ENCODE measurements at places on chromosomes 1 and 21. TPM values are rescaled to one million over a fixed set of nuclear protein-coding genes. Genes with fewer than 3 reads are reported as not detected.

The GJA8 gene
- total RNA-seq, result not detected

The TPTE gene
- total RNA-seq, result not detected

The OR2W3 gene
- not detected for total RNA-seq

- DNase-seq, result peak; percentile 32
Measured at GRCh38 chr1:111241797-111242196, 14.3 kb downstream of the CHI3L2 start.

The FMO2 gene
- total RNA-seq, result not detected

GRCh38 chr1:1826356-1827088 lies 48.3 kb upstream of the NADK start:
- DNase-seq, result no peak

GRCh38 chr1:160261556-160261892 lies 825 bp downstream of the DCAF8 start:
- peak; percentile 93 for DNase-seq

DNA sequence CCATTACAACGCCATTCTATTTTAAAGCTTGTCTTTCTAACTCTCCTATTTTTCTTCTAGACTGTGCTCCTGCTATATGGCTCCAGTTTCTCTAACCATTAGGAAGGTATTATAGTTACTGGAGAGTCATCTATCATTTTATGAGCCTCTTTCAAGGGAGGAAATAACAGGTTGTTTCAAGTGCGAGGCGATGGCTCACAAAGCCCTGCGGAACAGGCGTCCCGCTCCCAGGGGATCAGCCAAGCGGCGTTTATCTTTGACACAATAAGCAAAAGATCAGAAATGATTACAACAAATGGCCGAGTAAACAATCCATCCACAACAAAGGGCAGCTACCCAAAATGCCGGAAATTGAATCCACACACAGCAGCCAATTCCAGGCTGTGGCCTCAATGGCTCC lies 249.5 kb upstream of the POU3F1 start:
- DNase-seq, result no peak

DNA sequence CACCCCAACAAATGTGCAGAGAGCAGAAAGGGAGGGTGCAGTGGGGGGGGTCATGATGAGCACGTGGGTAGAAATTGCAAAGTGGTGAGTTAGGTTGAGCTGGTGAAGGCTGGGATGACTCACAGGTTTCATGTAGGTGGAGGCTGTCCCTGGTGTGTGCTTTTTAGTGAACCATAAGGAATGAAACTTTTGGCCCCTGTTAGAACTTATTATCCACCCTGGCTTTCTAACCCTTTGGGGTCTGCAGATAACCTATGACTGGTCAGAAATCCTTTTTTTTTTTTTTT lies 46.9 kb downstream of the DOP1B start:
- peak; percentile 95 for DNase-seq

The MFN2 gene
- total RNA-seq, result 47.1 TPM

The KLF17 gene
- total RNA-seq, result 0.37 TPM

The PLA2G4A gene
- 10.2 TPM for total RNA-seq

DNA sequence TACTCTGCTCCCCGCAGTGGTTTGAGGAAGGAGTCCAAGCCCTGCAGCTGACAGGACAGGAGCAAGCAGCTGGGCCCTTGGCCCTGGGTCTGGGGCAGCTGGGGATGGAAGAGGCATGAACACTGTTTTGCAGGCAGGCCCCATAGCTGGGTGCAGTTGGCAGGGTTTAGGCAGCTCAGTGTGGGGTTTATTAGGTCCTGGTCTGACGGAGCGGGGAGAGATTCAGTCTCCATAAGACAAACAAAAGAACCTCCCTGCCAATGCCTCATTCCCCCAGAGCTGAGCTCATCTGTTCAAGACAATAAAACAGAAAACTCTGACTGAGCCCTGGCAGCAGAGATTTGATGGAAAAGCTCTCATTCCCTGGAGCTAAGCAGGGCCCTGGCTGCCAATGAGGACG lies 37.3 kb downstream of the OLFML2B start:
- DNase-seq, result no peak

- no peak for DNase-seq
Measured at GRCh38 chr1:93663208-93663614, 18.4 kb downstream of the BCAR3 start.

The FNDC10 gene
- 1.1 TPM for total RNA-seq

- peak; percentile 96 for DNase-seq
Measured at GRCh38 chr1:41152622-41153044, 89.5 kb downstream of the SCMH1 start.

The TRIM67 gene
- 0.20 TPM for total RNA-seq

DNA sequence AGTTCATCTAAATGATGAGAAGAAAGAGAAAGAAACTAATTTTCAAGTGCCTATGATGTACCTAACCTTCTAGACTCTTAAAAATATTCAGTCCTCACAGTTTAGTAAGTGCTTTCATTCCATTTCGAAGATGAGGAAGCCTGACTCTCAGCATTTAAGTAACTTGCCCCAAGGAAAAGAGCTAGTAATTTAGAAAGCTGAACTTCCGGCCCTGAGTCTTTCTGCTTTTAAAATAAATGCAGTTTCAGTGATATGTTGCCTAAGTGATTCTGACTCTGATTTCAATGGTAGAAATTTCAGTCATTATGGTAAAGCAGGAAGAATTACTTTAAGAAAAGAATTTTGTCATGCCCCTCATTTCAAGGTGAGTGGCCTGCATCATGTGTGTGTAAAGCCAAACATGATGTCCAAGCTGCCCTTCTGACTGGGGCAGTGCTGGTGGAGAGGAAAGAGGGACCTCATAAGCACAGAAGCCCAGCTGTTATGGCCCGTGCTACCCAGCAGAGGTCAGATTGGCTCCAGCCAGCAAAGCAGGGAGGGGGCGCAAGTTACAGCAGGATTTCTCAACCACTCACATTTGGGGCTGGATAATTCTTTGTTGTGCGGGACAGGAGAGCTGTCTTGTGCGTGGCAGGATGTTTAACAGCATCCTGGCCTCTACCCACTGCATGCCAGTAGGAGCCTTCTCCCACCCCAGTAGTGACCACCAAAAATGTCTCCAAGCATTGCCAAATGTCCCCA lies 10.7 kb downstream of the ATP1A4 start:
- no peak for DNase-seq

Measured in M059J (cell line).